ENCODE measurements at places on chromosomes 7 and 10. TPM values are rescaled to one million over a fixed set of nuclear protein-coding genes. Genes with fewer than 3 reads are reported as not detected.

- no peak for DNase-seq
These were observed 1674.9 kb downstream of the REEP3 start for GRCh38 chr10:65196111-65196510.

STAMBPL1 gene
- not detected for total RNA-seq

DNA sequence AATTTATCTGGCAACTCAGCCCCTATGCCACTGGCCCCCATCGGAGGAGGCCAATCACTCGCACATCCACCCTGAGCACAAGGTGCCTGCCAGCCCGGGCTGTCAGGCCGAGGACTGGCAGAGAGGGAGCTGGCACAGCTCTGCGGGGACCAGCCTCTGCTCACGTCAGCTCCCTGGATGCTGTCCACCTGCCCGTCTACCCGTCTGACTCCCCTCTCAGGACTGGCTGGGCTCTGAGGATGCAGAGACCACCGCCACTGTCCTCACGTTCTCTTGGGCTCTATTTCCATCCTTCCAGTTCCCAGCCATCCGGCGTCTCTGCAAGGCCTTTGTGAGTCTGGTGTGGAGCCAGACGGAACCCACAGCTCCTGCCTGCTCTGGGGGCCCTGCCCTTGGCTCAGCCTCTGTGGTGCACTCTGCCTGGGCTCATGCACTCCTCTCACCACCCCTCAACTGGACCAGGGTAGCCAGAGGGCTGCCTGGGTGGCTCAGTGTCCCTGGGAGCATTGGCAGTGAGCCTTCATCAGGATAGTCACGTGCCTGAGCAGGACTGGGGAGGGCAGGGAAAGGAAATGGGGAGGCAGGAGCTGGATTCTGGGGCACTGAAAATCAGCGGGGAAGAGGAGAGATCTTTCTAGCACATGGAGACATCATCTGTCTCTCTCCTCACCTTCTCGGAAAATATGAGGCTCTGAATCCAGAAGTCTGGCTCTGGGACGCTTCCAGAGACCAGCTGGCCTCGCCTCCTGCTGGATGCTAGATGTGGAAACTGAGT lies 38.0 kb upstream of the PCBD1 start:
- peak; percentile 80 for DNase-seq

PGAM1 gene
- 846 TPM for total RNA-seq

GRCh38 chr10:129441372-129442009 lies 25.6 kb upstream of the MGMT start:
- no peak for DNase-seq

DNA sequence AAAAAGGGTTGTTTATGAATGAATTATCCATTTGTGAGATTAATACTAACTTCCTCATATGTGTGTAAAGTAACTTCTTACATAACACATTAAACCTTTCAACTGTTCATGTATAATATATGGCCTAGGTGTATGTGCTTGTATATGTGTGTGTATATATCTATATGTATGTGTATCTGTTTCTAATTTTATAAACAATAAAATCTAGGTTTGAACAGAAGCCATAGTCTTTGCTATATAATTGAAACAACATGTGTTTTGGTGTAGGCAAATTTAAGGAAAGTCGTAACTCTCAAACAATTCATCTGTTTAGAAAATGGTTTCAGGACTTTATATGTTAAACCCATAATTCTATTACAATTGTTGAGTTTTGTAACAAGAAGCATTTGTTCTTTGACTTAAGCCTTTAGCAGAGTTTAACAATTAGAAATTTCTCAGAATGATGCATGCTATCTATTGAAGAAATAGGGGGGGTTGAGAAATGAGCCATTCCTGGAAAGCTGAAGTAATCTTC lies 103.3 kb downstream of the BBS9 start:
- no peak for DNase-seq

GRCh38 chr10:79209831-79210230 lies 137.4 kb upstream of the PPIF start:
- peak; percentile 61 for DNase-seq

PVRIG gene
- total RNA-seq: not detected

C7orf33 gene
- total RNA-seq: not detected

ATOH7 gene
- 0.37 TPM for total RNA-seq

- no peak for DNase-seq
These were observed 155.7 kb upstream of the TNS3 start for GRCh38 chr7:47737601-47738000.

- no peak for DNase-seq
These were observed at the start of gene SYNPO2L for GRCh38 chr10:73655990-73656298. Gene SYNPO2L (minus strand): TSS chr10:73656029. CDS start chr10:73655922, 107 bp downstream.

KBTBD2 gene
- 48.2 TPM for total RNA-seq

DNA sequence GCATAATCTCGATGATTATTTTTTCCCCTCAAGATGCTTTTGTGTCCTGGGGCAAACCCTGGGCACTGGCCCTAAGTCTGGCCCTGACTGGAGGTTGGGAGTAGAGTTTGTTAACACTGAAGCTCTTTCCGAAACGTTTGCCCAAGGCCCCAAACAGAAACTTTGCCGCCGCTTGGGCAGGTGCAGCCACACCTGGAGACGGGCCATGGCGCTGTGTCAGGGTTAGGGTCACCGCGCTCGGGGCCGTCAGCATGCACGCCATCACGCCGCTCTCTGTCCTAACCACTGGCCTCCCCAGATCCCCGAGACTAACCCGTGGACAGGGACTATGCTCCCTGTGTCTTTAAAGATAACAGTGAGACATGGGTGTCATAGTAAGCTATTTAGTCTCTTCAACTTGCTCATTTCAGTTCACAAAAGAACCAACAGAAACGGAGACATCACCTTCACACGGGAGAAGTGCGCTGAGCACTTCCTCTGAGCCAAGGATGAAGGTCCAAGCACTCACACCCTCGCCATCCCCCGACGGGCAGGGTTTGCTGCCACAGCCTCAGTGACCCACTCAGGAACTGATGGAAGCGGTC lies 85.3 kb upstream of the DIP2C start:
- DNase-seq: no peak

- DNase-seq: no peak
These were observed at the start of gene ABCB4 for GRCh38 chr7:87475359-87476178. Gene ABCB4 (minus strand): TSS chr7:87475680. CDS start chr7:87475465, 215 bp downstream.

DNA sequence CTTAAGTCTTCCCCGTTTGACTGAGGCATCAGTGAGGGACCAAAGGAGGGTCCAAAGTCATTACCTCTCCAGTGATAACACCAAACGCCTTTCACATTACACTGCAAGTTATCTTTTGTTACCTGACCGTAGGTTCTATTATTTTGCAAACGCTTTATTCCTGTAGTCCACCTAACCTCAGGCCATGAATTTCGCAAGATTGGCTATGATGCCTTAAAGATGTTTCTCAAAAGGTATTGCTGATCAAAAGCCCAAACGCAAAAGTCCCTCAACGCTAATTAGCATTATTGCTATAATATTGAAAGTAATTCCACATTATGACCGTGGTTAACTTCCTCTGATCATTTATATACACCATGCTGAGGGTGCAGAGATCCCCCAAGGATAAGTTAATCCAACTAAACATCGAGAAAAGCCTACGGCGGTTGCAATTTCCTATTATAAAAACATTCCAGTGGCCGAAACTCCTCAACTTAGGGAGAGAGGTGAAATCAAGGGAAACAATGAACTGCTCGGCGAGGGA lies 649 bp downstream of the DNA2 start:
- DNase-seq: no peak

FBXL13 gene
- total RNA-seq: 1.7 TPM

GRCh38 chr7:7772397-7772821 lies 54.0 kb upstream of the RPA3 start:
- no peak for DNase-seq

GRCh38 chr7:156466955-156467625 lies 173.5 kb upstream of the RNF32 start:
- no peak for DNase-seq

DNA sequence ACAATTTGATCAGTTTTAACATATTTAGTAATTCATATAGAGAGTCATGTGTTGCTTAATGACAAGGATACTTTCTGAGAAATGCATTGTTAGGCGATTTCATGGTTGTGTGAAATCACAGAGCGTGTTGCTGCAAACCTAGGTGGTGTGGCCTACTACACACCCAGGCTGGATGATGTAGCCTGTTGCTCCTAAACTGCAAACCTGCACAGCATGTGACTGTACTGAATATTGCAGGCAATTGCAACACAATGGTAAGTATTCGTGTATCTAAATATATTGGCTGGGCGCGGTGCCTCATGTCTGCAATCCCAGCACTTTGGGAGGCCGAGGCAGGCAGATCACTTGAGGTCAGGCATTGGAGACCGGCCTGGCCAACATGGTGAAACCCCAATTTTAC lies 73.7 kb upstream of the BAIAP2L1 start:
- DNase-seq: no peak

DNA sequence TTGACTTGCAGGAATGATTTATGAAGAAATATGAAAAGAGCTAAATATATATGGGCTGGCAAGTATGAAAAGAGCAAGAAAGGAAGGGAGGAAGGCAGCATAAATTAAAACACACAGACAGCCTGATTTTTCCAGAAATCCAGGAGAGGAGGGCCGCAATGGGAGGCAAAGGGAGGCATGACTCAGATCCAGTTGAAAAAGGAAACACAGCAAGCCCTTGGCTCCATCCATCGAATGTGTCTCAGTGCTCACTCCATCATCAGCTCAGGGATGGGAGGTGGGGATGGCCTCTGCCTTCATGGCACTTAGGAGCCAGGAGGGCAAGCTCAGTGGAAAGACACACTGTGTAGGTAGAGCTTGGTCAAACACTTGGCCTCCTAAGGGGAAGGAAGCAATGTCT lies 75.7 kb upstream of the PDZD8 start:
- no peak for DNase-seq

- no peak for DNase-seq
These were observed 989.4 kb downstream of the CCSER2 start for GRCh38 chr10:85317827-85318226.

DNA sequence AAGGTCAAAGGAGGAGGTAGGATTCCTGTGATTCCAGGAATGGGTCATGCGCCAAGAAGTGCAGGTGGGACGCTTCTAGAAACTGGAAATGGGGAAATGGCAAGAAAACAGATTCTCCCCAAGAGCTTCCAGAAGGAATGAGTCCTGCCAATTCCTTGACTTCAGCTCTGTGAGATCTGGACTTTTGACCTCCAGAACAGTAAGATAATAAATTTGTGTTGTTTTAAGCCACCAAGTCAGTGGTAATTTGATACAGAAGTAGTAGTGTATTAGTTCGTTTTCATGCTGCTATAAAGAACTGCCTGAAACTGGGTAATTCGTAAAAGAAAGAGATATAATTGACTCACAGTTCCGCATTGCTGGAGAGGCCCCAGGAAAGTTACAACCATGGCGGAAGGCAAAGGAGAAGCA lies 178.6 kb upstream of the GALNT17 start:
- no peak for DNase-seq

- DNase-seq: no peak
These were observed 55.9 kb upstream of the NCF1 start for GRCh38 chr7:74717889-74718288.

GRCh38 chr10:125156739-125157480 lies 3.5 kb downstream of the CTBP2 start:
- DNase-seq: no peak

DNA sequence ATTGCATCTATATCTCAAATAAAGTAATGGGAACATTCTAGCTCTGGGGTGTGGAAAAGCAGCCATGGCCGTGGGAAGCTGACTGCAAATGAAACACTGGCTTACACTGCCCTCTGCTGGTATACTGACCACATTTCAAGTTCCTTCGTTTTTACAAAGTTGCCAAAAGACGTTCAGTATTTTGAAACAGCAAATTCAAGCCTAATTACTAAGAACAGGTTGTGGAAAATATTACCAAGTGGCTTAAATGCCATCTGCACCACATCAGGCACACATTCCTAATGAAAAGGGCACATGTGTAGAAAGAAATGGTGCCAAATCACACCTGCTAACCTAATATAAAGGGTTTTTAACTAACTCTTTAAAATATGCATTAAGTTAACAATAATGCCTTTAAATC lies 83.9 kb downstream of the JAZF1 start:
- peak; percentile 83 for DNase-seq

ANKRD26 gene
- total RNA-seq: 6.3 TPM

- DNase-seq: no peak
These were observed 330.8 kb downstream of the PTEN start for GRCh38 chr10:88194041-88194887.

- DNase-seq: no peak
These were observed 51.5 kb downstream of the WDR37 start for GRCh38 chr10:1107679-1108078.

GRCh38 chr7:101308245-101309085 lies 13.1 kb downstream of the IFT22 start:
- DNase-seq: peak; percentile 41

- no peak for DNase-seq
These were observed 9.0 kb downstream of the MTURN start for GRCh38 chr7:30143748-30144251.

- no peak for DNase-seq
These were observed 73.5 kb upstream of the ASAH2 start for GRCh38 chr10:50324680-50325393.

GRCh38 chr10:69814251-69814650 lies 12.5 kb downstream of the COL13A1 start:
- no peak for DNase-seq

DNA sequence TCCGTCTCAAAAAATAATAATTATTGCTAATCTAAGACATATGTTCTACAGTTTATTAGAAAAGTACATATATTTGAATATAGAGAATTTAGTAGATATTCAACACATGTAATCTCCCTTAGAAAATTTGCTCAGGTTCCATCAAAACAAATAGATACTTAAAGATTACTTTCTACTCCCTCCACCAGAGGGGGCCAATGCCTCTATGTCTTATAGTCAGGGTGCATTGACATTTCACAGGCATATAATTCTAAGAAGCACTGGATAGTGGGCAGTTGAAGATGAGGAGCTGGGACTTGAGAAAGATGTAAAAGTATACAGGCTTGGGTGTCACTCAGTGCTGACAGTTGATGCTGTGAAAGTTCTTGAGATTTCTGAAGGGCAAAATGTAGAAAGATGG lies 301.6 kb upstream of the HPS1 start:
- DNase-seq: no peak

SEMA3A gene
- total RNA-seq: 0.34 TPM

DNA sequence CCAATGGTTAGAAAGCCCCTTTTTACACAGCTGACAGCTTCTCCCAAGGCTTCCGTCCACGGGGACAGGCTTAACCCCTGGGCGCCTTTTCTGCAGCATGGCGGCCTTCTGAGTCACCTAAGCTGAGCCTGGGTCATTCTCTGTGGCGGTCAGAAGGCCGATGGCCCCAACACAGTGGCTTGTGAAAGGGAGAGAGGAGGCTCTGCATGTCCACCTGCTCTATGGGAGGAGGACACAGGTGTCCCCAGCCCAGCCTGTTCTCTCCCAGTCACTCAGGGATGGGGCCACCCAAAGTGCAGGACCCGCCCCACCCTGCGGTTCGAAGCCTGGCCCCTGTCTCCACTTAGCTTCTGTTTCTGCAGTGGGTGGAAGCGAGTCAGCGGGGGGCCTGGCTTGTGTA lies 20.4 kb upstream of the TTYH3 start:
- DNase-seq: no peak

- DNase-seq: no peak
These were observed 112.2 kb downstream of the PTPN20 start for GRCh38 chr10:47023237-47024045.

DNA sequence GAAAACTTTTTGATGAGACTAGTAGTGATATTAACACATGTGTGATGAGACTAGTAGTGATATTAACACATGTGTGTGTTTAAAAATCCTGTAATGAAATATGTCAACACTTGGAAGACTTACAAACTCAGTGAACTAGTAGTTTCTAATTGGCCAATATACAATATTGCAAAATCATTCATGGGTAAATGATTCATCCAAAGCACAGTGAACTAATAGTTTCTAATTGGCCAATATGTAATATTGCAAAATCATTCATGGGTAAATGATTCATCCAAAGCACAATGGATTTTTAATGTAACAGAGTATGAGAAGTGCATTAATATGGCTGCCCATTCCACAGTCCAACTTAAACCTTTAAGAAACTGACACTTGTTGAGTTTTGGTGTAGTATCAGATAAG lies 77.8 kb downstream of the ATAD1 start:
- no peak for DNase-seq

Data from G401 (cell line).